ENCODE measurements at places on chromosomes 13 and 19.

- DNase-seq = no peak
Observed at GRCh38 chr19:2534423-2535013, 58.6 kb downstream of the GADD45B start.

DNA sequence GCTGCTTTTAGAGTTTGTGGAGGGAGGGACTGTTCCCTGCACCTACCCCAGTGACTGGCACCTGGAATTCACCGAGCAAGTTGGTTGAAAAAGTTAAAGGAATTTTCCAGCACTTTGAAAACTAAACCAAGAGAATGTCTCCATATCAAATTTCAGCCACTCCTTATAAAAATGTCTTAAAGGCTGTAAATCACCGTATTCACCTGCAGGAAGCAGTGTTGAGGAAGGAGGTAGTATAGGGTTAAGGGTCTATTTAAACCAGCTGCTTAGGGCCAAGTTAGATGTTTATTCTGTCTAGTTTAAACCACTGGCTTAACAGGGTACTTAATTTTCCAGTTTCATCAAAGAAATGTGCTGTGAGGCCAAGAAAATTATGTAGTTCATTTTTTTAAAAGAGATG lies 3.8 kb upstream of the RAB20 start:
- DNase-seq = no peak

DNA sequence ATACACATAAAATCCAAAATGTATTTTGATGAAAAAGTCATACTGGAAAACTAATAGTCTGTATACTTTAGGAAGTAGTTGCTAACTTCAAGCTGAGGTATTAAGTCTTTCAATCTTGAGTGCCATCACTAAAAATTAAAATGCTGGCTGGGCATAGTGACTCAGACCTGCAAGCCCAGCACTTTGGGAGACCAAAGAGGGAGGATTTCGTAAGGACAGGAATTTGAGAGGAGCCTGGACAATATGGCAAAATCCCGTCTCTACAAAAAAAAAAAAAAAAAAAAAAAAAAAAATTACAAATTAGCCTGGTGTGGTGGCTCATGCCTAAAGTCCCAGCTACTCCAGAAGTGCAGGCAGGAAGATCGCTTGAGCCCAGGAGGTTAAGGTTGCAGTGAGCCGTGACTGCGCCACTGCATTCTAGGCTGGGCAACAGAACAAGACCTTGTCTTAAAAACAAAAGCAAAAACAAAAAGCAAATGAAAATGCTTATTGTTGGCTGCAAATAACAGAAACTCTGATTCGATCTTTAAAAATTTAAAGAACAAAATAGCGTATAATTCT lies 1994.2 kb upstream of the PCDH20 start:
- no peak for DNase-seq

DNA sequence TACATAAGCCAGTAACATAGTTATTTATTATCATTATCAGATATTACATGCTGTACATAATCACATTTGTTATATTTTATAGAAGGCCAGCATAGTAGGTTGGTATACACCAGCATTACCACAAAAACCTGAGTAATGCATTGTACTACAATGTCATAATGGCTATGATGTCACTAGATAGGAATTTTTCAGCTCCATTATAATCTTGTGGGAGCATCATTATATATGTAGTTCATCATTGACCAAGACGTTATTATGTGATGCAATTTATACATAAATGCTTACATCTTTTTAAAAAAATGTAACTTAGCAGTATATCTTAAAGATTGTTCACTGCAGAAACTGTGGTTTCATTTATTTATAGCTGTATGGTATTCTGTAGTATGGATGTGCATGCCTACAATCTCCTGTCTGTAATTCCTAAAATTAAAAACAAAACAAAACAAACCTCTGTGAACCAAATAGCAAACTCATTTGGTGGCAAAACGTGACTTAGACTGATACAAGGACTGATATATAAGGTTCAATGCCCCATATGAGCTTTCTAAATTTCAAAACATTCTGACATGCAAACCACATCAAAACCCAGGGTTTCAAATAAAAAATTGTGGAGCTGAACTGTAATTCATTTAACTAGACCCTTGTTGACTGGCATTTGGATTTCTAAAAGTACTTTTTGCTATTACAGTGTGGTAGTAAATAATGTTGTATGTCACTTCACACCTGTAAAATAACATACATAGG lies 250.9 kb downstream of the DLEU7 start:
- no peak for DNase-seq

DNA sequence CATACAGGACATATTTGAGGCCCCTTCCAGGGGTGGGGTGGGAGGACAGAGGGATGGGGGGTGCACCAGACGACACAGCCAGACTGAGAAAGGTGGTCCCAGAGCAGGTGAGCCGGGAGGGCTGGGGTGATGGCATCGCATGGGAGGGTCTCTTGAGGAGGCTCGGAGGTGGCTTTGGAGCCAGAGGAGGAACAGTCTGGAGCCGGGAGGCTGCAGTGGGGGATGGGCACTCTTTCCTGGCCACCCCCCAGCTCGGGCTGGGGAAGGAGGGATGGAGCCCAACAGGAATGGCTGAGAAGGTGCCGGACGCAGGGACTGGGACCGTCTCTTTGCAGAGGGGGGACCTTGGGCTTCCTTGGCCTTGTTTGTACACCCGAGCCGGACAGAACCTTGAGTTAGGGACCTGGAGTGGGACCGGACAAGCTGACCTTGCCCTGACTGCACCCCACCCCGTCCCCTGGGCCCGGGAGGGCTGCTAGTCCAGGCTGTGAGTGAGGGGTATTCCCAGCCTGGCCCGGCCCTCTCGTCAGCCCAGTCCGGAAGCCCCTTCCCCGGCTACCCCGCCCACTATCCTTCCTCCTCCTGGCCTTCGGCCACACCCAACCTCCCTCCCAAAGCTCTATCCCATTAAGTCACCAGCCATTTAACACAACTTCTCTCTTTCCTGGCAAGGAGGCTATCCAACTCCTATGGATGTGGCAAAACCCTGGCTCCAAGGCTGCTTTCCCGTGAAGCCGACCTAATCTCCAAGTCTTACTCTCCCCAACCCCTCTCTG lies 816 bp upstream of the TBXA2R start:
- DNase-seq = no peak

DNA sequence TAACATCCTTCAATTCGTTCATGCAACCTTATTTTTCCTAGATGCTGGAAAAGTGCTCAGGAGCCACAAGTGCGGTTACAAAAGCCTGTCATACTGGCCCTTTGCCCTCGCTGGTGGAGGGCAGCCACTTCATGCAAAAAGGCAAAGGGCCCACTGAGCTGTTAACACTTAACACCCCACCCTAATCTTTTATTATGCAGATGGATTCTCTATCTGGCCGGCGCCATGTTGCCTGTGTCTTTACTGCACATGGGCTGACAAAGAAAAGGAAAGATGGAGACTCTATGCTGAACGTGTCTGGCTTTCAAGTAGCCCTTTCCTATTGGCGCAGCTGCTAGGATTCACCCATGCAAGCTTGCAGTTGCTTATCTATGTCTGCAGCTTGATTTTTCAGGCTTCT lies 10.8 kb downstream of the OR7D2 start:
- DNase-seq = no peak

GRCh38 chr13:110341445-110342244 lies 34.6 kb downstream of the COL4A2 start:
- DNase-seq = no peak

DNA sequence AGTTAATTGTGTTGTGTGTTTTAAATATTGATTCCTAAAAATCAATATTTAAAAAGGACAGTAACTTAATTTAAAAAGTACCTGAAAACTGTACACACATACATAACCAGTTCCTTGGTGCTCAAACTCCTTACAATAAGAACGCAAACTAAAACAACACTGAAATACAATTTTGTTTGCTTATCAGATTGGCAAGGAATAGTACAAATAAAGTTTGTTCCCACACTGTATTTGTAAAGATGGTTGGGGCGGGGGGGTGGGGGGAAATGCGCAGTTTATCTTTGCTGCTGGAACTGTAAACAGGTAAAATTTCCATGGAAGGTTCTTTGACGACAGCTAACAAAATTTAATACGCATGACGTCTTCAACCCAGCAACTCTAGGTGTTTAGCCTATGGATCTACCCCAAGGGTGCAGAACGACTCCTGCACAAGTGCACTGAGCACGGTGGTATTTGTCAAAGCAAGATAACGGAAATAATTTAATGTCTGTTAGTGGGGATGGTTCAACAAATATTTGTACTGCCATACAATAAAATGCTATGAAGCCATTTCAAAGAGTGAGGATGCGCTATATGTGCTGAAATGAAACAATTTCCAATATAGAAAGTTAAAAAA lies 96.5 kb downstream of the ING1 start:
- DNase-seq = no peak

- DNase-seq = no peak
Observed at GRCh38 chr19:10763828-10764339, 46.0 kb downstream of the DNM2 start.

DNA sequence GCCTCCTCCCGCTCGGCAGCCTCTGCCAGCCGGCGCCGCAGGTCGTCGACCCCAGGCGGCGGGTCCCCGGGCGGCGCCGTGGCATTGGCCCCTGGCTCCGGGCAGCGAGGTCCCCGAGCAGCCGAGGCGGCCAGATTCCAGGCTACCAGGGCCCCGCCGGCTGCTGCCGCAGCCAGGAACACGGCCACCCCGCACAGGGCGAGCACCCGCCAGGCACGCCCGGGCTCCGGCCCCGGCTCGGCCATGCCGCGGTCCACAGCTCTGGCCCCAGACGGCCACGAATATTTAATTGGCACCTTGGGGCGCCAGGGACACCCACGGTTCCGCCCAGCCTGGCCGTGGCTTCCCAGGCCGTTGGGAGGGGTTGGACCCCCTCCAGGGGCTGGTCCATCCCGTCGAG lies at the start of gene CCDC194:
Gene CCDC194, minus strand, starts transcription at position 283 of the 400 bp plus-strand sequence. Its CDS starts 38 bp downstream, at position 245.
- DNase-seq = no peak

DNA sequence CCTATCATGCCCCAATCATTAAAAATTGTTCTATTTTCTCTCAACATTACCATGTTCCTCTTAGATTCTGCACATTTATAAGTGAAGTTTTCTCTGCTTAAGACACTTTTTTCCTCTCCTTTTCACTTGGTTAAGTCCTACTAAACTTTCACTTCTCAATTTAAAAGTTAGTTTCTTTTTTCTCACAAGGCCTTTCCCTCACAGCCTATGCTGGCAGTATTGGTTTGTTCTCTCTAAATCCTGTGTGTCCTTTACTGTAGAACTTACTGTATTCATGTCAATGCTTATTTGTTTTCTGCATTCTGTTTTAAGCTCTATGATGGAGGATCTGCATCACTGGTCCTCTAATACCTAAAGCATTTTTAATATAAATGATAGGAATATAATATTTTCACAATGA lies 2816.6 kb downstream of the PCDH9 start:
- no peak for DNase-seq

DNA sequence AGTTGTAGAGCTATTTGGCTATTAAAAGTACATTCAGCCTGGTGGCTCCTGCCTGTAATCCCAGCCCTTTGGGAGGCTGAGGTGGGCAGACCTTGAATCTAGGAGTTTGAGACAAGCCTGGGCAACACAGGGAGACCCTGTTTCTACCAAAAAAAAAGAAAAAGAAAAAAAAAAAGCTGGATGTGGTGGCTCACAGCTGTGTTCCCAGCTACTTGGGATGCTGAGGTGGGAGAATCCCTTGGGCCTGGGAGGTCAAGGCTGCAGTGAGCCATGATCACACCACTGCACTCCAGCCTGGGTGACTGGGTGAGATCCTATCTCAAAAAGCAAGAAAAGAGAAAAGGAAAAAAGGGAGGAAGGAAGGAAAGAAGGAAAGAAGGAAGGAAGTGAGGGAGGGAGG lies 9.6 kb upstream of the IZUMO2 start:
- no peak for DNase-seq

- no peak for DNase-seq
Observed at GRCh38 chr13:50713523-50714248, 129.8 kb downstream of the DLEU7 start.

DNA sequence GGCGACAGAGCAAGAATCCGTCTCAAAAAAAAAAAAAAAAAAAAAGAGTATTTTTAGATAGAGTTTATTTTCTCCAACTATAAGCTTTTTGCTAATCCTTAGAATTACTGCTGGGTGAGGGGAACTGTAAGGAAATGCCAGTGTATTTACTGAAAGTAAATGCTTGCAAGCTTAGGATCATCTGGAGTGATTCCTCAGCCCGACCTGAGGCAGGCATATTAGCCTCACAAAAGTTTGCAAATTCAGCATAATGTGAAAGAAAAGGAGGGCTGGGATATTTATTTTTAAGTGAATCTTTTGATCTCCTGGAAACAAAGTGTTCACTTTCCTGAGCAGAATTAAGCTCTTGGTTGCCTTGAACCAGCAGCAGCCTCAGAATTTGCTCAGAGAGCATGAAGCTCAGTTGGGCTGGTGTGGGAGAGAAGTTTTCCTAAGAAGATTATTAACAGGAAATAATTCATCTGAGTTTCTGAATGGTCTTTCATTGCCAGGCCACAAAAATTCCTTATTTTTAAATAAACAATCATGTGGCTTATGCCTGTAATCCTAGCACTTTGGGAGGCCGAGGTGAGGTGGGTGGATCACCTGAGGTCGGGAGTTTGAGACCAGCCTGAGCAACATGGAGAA lies 24.7 kb upstream of the SPATA13 start:
- DNase-seq = no peak

DNA sequence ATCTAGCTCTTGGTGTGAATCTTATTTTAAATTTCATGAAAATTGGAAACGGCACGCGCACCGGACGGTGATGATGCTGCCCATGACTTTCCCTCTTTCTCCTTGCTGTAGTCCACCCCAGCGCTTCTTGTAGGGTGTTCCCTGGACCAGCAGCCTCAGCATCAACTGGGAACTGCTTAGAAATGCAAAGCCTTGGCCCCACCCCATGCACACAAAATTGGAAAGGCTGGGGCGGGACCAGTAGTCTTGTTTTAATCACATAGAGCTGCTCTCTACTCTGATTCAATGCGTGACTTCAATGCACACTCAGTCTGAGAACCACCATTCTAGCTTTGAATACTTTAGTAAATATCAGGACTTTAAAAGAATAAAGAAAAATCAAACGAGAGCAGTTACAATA lies 427.1 kb downstream of the EFNB2 start:
- no peak for DNase-seq

DNA sequence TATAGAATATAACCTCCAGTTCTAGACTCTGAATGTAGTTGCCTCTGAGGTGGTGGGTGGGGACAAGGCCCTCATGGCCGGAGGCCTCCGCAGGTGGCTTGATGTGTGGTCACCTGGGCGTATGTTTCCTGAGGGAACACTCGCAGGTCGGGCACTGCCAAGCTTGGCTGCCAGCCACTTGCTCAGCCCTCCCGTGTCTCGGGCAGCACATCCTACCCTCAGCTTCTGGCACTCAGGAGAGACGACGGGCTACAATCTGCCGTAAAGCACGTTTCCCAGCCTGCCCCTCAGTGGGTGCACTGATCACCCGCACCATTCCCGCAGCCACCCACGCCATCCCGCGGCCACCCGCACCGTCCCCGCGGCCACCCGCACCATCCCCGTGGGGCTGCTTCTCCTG lies 15.2 kb downstream of the THOP1 start:
- DNase-seq = no peak

DNA sequence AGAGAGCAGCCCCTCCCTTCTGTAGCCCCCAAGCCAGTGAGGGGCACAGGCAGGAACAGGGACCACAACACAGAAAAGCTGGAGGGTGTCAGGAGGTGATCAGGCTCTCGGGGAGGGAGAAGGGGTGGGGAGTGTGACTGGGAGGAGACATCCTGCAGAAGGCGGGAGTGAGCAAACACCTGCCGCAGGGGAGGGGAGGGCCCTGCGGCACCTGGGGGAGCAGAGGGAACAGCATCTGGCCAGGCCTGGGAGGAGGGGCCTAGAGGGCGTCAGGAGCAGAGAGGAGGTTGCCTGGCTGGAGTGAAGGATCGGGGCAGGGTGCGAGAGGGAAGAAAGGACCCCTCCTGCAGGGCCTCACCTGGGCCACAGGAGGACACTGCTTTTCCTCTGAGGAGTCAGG lies 4.2 kb downstream of the KLK3 start:
- DNase-seq = no peak

GRCh38 chr13:95713651-95714050 lies 36.7 kb downstream of the DNAJC3 start:
- DNase-seq = no peak

Measured in activated CD4-positive, CD25-positive, alpha-beta regulatory T cell (primary cell).